ENCODE measurements at places on chromosomes 2 and 18.
A peak's percentile ranks its signal among the peaks of the same experiment; 100 is the strongest.

- no peak for DNase-seq
These were observed 18.2 kb downstream of the IGFBP2 start for GRCh38 chr2:216651351-216651881.

- DNase-seq, result no peak
These were observed 87.2 kb downstream of the CTAGE1 start for GRCh38 chr18:22330508-22330907.

DNA sequence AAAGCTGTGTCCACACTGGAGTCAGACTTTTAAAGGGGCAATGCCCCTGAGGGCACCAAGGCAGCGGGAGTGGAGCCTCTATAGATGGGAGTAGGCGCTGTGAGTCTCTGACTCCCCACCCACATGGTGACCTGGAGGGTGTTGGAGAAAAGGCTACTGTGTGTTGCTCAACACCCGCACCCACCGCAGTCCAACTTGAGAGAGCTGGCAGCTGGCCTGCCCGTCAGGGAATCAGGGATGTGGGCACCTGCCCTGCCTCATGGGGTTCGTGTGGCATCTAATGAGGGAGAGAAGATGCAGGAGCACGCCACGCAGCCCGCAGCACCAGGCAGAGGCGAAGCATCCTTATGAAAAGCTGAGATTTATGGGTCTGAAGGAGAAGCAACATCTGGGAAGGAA, 84.2 kb downstream of the KLHL29 start:
- DNase-seq, result no peak

DNA sequence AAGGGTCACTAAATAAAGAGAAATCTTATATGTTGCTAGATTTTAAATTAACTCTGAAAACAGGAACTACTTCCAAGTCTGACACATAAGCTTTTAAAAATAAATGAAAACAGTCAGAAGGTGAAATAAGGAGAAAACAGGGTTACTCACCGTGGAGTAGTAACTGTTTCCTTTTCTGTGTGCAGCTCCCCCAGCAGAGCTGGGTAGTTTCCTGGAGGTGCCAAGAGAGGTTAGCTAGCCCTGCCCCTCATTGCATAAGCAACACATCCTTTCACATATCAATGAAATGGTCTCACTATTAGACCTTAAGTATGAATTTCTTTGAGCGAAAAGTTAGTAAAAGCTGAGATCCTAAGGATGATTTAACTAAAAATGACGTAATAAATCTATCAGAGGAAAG, 54.0 kb upstream of the GPR75 start:
- DNase-seq, result peak; percentile 46

DNA sequence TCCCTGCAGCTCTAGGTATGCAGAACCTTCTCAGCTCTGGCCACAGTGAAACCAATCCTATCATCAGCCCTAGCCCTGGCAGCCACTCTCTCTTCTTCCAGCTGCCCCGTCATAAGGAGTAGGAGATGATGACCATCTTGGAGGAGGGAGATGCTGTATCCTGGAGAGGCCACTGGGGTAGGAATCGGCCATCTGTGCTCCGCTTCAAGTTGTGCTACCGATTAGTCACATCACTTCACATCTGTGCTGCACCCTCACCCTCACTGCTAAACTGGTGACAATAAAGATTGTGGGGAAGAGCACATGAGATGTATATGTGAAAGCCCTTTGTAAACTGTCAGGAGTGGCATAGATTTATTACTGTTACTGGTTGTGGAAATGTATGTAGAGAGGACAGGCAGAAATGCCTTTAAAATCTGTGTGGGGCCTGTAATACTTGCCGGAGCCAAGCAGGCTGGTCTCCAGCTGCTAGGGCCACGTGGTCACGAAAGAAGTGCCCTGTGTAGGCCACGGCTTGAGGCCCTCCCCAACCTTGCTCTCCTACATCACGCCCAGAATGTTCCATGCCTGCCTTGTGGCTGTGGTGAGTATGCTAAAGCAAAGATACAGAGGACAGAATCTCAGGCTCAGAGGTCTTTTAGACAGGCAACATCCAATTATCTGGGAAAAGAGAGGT, 236.8 kb downstream of the CLIP4 start:
- no peak for DNase-seq

DNA sequence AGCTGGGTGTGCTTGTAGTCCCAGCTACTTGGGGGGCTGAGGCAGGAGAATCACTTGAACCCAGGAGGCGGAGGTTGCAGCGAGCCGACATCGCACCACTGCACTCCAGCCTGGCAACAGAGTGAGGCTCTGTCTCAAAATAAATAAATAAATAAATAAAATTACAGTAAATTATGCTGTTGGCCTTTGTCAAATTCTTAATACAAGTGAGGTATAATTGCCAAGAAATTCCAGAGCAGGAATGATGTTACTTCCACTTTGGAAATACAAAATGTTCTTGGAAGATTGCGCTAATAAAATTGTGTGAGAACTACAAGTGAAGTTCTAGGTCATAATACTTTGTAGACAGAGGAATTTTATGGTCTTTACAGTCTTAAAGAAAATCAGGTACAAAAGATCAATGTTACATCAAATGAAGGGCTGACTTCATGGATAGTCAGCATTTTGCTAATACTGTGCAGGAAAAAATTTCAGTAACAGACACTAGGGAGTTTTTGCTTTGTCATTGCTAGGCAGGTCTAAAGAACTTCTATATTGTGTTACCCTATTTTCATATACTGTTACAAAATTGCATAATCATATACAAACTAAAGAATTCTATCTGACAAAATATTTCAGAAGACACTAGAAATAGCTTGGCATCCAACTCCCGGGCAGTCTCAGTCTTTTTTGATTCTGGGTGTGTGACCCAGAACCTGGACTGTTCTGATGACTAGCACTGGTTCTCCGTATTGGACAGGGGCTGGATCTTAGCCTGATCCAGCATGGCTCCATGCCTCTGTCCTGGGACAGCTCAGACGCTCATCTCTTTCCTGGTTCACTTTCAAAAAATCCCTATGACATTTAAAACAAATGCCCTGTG, 76.0 kb upstream of the STK17B start:
- no peak for DNase-seq
